ENCODE measurements at places on chromosomes 13 and 19. TPM values are rescaled to one million over a fixed set of nuclear protein-coding genes. Genes with fewer than 3 reads are reported as not detected.

GRCh38 chr13:113210833-113211232, 1.4 kb downstream of the CUL4A start:
- no peak for DNase-seq

- DNase-seq, result no peak
These were observed 56.6 kb downstream of the SLITRK1 start for GRCh38 chr13:83825676-83826075.

PCP2 gene
- total RNA-seq, result 1.0 TPM

NACC1 gene
- 66.8 TPM for total RNA-seq
